T follicular helper cell (primary cell): ENCODE measurements at places on chromosomes 5 and 9.

DNA sequence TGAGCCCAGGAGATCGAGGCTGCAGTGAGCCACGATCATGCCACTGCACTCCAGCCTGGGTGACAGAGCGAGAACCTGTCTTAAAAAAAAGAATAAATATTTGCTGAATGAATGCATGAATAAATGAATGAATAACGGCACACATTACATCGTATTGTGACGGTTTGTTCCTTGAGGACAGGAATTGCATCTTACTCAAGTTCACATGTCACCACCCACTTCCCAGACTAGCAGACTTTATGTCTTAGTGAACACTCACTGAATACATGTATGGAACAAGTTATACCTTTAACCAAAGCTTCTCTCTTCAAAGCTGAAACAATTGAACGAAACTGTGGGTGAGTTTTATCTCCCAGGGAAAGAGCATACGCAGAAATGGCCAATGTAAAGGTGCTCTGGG, 53.2 kb upstream of the TRAF1 start:
- DNase-seq: no peak

GRCh38 chr5:58013542-58014258, 446.2 kb downstream of the PLK2 start:
- no peak for DNase-seq

DNA sequence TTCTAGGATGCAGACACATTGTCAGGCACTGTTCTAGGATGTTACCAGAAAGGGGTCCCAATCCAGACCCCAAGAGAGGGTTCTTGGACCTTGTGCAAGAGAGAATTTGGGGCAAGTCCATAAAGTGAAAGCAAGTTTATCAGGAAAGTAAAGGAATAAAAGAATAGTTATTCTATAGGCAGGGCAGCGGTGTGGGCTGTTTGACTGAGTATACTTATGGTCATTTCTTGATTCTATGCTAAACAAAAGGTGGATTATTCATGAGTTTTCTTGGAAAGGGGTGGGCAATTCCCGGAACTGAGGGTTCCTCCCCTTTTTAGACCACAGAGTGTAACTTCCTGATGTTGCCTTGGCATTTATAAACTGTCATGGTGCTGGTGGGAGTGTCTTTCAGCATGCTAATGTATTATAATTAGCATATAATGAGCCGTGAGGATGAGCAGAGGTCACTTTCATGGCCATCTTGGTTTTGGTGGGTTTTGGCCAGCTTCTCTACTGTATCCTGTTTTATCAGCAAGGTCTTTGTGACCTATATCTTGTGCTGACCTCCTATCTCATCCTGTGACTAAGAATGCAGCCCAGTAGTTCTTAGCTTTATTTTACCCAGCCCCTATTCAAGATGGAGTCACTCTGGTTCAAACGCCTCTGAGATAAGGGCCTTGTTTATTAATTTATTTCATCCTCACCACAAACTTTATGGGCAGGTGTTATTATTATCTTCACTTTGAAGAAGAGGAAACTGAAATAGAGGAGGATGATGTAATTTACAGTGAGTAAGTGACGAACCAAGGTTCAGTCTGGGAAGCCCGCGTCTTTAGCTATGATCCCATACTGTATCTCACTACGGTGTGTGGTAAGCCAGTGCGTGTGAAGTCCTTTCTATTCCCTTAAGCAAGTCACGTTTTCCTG, 186.0 kb upstream of the KLF4 start:
- DNase-seq: no peak

GRCh38 chr5:96476654-96477053, 43.6 kb upstream of the PCSK1 start:
- no peak for DNase-seq
